Activated CD4-positive, alpha-beta T cell treated with anti-CD3 and anti-CD28 coated beads for 1 hour (primary cell): ENCODE measurements at places on chromosomes 3 and 15.

DNA sequence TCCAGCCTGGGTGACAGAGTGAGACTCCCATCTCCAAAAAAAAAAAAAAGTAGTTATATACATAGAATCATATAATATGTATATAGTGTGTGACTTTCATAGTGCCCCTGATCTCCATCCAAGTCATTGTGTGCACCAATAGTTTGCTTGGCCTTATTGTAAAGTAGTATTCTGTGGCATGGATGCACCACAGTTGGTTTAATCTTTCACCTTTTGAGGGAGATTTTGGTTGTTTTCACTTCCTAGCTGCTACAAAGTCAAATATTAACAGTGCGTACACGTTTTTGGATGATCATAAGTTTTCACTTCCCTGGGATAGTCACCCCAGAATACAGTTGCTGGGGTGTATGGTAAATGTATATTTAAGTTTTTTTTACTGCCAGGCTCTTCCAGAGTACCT lies 162.8 kb downstream of the PTPRG start:
- DNase-seq: no peak

- no peak for DNase-seq
These were observed 437.4 kb downstream of the GABRG3 start for GRCh38 chr15:27408428-27408827.

- DNase-seq: no peak
These were observed 49.4 kb upstream of the SYNPR start for GRCh38 chr3:63228677-63229076.

DNA sequence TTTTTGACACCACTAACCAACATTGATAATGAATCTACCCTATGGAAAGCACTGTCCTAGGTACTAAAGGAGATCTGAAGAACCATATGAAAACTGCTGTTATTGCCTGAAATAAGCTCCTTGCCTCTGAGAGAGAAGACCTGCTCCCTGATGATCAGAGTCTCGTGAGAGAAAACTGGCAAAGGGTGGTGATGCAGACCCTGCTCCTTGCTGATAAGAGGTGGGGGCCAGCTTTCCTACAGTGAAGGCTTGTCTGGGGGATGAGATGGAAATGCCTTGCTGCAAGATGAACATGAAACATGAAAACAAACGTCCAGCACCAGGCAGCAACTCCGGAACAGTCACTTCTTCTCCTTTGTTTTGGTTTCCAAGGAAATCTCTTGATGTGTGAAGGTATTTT lies 31.9 kb downstream of the RASGRP1 start:
- no peak for DNase-seq

DNA sequence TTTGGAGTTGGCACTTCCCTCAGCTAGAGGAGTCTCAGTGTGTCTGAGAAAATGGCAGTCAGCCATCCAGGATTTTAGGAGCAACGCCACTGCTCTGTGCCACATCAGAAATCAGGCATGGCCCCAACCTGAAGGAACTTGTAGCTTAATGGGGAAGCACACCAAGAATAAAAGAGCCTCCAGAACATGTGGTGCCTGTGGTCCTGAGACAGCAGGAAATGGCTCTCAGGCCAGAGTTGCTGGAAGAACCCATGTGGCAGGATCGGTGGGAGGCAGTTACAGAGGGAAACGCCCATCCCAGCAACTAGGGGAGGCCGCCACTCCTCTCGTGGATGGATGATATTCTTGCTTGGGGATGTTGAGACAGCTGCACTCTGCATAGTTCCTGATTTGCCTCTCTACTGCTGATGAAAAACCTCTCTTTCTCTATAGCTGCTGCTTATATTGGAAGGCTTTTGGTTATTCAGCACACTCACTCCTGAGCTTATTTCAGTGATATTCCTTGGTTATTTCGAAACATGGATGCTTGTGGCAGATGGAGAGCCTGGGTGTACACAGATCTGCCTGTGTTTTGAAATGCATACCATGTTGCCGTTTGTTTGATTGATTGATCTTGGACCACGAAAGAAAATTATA lies 52.4 kb downstream of the KLHL25 start:
- DNase-seq: no peak

GRCh38 chr3:181431748-181432147 lies 280.0 kb upstream of the SOX2 start:
- DNase-seq: no peak

DNA sequence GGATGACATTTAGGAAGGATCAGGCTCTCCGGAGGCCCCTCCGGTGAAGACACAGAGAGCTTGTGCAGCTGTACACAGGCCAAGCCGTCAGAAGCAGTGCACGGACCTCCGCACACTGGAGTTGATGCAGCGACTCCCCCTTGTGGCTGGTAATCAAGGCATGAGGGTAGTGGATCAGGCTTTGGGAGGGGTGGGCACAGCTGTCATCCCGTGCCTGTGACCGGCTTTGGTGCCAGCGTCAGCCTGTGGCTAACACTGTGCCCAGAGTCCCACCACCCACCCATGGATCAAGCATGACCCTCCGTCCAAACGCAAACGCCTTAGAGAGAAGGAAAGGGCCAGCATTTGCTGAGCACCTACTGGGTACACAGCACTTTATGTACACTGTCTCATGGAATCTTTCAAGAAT lies 8.2 kb upstream of the GRIP2 start:
- DNase-seq: peak; percentile 13

DNA sequence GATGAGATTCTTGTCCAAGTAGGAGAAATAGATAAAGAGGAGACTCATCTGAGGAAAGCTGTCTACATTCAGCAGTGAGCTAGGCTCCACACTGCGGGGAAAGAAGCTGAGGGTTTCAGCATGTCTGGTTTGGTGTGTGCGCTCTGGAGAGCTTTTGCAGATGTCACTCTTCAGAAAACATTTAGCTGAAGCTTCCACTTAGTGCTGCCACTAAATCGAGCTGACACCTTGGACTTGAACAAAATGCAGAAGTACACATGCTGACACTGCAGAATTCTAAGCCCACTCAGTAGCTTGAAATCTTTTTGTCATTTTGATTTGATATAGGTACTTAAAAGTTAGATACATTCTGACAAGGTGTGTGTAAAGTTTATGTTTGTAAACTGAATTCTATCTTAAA lies 32.3 kb upstream of the CRTC3 start:
- DNase-seq: no peak

DNA sequence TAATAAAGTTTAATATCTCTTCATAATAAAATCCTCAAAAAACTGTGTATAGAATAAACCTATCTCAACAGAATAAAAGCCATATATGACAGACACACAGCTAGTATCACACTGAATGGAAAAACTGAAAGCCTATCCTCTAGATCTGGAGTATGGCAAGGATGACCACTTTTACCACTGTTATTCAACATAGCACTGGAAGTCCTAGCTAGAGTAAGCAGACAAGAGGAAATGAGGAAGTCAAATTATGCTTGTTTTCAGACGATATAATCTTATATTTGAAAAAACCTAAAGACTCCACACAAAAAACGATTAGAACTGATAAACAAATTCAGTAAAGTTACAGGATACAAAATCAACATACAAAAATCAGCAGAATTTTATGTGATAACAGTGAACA lies 57.4 kb upstream of the DIPK2A start:
- DNase-seq: no peak

GRCh38 chr15:78033864-78034263 lies 43.6 kb downstream of the TBC1D2B start:
- no peak for DNase-seq

DNA sequence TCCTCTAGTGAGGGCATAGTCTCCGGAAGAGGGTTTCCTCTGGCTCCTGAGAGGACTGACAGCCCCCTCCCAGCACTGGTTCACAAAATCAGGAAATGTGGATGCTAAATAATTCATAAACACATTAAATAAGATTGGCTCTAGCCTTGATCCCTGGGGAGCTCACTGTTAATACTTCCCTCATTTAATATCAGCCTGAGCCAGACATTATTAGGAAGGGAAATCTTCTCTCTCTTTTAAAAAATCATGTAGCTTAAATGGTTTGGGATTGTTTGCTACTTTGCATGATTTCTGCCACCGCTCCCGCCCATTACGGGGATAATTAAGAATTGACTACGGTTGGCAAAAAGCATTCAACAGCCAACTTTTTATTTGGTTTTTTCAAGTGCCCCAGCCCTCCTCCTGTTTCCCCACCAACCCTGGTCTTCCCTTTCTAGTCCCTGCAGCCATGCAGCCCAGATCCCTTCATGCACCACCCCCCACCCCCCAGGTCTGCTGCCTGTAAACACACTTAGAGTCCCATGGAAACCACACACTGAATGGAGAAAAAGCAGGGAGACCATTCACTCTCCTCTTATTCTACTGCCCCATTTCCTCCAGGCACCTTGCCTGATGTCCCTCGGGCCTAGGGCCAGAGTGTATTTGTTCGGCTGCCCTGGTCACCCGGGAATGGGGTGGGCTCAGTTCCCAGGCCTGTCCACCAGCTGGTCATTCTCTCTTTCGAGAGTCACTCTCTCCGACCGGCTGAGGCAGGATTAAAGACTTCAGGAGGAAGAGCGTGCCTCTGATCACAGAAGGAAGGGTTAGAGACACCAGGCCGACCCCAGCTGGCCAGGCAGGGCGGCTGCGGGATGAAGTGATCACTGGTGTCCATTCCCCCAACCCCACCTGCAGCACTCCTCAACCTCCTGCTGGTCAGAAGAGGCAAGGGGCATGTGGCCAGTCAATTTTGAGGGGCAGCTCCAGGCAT lies 45.1 kb downstream of the SEMA5B start:
- no peak for DNase-seq

- DNase-seq: no peak
These were observed 3.1 kb upstream of the TMCO5A start for GRCh38 chr15:37931321-37931720.

GRCh38 chr15:74683758-74684157 lies 12.1 kb downstream of the EDC3 start:
- DNase-seq: no peak

- DNase-seq: no peak
These were observed 732.8 kb upstream of the CFAP20DC start for GRCh38 chr3:59782664-59783063.

GRCh38 chr15:40097096-40097967 lies 11.3 kb downstream of the BMF start:
- no peak for DNase-seq

- no peak for DNase-seq
These were observed 4.7 kb downstream of the BAHD1 start for GRCh38 chr15:40445421-40445922.

- DNase-seq: no peak
These were observed 11.7 kb upstream of the SEMA3B start for GRCh38 chr3:50256978-50257890.

- no peak for DNase-seq
These were observed 9.4 kb downstream of the IGF1R start for GRCh38 chr15:98657721-98658120.

- DNase-seq: no peak
These were observed 51.6 kb downstream of the TP53BP1 start for GRCh38 chr15:43441316-43441715.

GRCh38 chr3:30548600-30548999 lies 57.8 kb upstream of the TGFBR2 start:
- DNase-seq: no peak

- DNase-seq: no peak
These were observed 35.3 kb upstream of the TUBGCP5 start for GRCh38 chr15:23074684-23075083.

- no peak for DNase-seq
These were observed 9.3 kb downstream of the SECISBP2L start for GRCh38 chr15:49036650-49037545.

- no peak for DNase-seq
These were observed 9.4 kb upstream of the CAV3 start for GRCh38 chr3:8724108-8724752.

DNA sequence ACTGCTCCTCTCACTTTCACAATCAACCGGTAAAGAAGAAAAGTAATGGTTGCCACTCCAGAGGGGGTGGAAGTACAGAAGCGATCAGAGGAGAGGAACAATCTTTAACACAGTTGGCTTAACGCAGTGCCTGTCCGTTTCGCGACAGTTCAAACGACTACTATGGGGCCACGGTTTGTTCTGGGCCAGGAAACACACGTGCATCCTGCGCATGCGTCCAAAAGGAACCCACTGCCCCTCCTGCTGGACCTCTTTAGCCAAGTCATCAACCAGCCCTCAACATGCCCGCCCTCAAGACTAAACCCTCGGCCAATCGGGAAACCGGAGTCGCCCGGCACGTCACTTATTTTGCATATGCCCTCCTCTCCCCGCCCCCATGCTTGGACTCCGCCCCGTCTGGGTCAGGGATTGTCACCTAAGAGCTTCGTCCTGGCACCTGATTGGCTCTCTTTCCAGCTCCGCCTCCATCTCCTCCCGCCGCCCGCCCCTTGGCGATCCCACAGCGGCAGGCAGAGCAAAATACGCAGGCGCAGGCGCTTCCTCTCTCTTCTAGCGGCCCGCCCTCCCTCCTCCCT lies 345 bp upstream of the CDV3 start:
- peak; percentile 100 for DNase-seq

GRCh38 chr15:93210995-93211394 lies 122.0 kb upstream of the RGMA start:
- no peak for DNase-seq

DNA sequence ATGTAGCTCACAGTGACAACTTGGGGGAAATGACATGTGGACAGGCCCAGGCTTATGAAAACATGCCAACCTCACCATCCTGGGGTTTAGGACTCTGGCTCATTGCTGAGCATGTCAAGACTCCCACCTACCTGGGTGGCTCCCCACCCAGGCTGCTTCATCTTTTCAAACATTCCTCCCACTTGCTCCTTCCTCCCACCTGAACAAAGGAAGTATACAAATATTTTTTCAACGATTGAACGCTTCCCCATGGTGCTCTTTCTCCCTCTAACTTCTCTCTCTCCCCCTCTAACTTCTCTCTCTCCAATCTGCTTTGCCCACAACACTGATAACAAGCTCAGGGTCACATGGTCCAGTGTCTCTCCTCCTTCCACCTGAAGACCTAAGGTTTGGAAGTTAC lies 27.7 kb upstream of the CPEB1 start:
- no peak for DNase-seq

GRCh38 chr3:82568776-82569338 lies 807.4 kb upstream of the GBE1 start:
- no peak for DNase-seq

DNA sequence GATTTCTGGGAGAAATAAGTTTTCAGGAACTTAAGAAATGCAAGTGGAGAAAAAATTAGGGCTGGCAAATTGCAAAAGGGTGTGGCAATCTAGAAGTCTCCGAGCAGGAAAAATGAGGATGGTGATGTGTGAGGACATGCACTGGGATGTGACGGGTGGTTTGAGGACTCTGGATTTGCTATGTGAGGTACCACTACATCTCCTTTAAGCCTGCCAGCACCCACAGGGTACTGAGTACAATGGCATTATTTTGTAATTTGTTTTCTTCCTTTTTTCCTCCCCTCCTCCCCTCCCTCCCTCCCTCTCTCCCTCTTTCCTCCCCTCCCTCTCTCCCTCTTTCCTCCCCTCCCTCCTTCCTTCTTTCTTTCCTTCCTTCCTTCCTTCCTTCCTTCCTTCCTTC lies 237.5 kb downstream of the GAP43 start:
- DNase-seq: no peak
